Liver (tissue), 10 donors: ENCODE measurements at places on chromosomes 2 and 18. TPM values are rescaled to one million over a fixed set of nuclear protein-coding genes. Genes with fewer than 3 reads are reported as not detected.

GALNT14 gene
- 1.1 TPM for total RNA-seq

SLC8A1 gene
- total RNA-seq: 18.5 TPM

INPP5D gene
- total RNA-seq: 8.9 TPM

ADGRF3 gene
- total RNA-seq: 0.25 TPM

CCDC74B gene
- 0.17 TPM for total RNA-seq

KCNIP3 gene
- 0.59 TPM for total RNA-seq

POTEJ gene
- total RNA-seq: not detected

SLC4A3 gene
- total RNA-seq: 0.08 TPM

RBM43 gene
- total RNA-seq: 3.5 TPM

ORC4 gene
- total RNA-seq: 28.1 TPM

TRIM54 gene
- total RNA-seq: not detected

CYP27A1 gene
- 354 TPM for total RNA-seq

VWA3B gene
- not detected for total RNA-seq

PPM1B gene
- 36.4 TPM for total RNA-seq

SMYD1 gene
- not detected for total RNA-seq

CCDC68 gene
- 14.6 TPM for total RNA-seq

RSAD2 gene
- total RNA-seq: 15.9 TPM

ANKRD36B gene
- 9.2 TPM for total RNA-seq

DHRS9 gene
- total RNA-seq: 0.93 TPM

CD8B2 gene
- total RNA-seq: under 0.01 TPM
